Transverse colon (tissue), 4 donors: ENCODE measurements at places on chromosomes 12 and 14.

DNA sequence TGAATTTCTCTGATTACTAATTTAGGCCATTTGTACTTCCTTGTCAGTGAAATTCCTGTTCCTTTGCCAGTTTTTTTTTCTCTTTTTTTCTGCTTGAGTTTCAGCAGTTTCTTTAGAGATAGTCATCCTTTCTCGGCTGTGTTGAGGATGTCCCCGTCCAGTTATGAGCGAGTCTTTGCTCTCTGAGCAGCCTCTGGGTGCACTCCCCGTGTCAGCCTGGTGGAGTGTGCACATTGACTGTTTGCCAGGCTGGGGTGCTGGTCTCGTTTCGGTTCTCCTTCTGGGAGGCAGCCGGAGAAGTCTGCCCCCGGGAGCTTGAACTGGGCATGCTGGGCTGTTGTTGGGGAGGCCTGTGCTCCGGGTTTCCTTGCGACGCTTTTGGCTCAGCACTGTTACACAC lies 3.0 kb downstream of the PACS2 start:
- DNase-seq, result no peak

DNA sequence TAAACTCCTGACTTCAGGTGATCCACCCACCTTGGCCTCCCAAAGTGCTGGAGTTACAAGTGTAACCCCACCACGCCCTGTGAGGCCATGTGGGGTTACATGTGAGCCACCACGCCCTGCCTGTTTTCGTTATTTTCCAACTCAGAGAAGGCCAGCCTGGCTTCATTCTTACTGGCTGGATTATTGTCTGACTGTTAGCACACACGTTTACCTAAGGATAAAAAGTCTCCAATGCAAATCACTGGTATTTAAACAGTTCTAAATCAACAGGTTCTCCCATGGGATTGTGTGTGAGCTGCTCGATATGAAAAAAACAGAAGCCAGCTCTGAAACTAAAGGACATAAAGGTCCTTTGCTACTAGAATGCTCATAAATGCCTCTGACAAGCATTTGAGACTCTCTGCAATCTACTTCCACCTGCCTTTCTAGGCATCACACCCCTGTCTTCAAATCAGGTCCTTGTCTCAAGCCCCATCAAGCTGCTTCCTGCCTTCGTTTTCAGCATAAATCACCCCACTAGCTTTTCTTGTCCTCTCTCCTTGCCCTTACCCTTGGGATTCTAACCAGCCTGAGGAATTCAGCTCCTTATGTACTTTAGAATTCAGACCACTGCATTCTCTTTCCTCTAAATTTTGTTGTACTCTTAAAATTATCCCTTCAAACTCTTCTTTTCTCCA lies 265.0 kb downstream of the DUSP6 start:
- DNase-seq, result peak; percentile 10

DNA sequence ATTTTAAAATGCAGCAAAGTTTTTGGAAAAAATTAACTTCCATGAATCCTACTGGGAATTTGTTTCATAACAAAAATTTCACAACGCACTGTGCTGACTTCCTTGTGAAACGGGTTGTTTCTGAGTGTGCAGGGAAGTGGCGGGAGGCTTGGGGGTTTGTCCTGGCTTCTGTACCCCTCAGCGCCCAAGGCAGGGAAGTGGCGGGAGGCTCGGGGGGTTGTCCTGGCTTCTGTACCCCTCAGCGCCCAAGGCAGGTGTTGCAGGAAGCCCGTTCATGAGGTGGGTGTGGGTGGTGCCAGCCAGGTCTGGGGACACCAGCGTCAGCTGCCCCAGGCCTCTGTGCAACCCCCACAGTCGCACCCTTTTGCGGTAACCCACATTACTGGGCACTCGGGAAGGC lies 25.1 kb downstream of the ADGRD1 start:
- no peak for DNase-seq

GRCh38 chr14:94225460-94226378 lies 51.6 kb downstream of the PPP4R4 start:
- no peak for DNase-seq

DNA sequence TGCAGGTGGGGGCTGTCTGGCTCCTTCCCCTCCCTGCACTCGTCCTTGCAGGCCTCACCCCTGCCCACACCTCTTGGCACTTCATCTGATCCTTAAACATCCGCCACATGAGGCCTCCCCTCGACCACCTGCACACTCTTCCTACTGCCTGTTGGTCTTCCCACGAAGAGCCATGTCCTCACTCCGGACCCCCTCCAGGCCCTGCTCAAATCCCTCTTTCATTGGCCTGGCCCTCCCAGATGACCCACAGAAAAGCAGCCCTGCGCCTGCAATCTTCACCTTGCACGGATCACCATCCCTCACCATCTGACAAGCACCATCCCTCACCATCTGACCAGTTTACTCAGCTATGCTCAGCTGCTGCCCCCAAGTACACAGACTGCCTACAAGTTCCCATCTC lies 193.6 kb downstream of the BCL11B start:
- DNase-seq, result no peak

GRCh38 chr12:51818566-51819300 lies 29.8 kb downstream of the FIGNL2 start:
- DNase-seq, result no peak

- DNase-seq, result no peak
These were observed 213.3 kb downstream of the EPS8 start for GRCh38 chr12:15575671-15576541.

DNA sequence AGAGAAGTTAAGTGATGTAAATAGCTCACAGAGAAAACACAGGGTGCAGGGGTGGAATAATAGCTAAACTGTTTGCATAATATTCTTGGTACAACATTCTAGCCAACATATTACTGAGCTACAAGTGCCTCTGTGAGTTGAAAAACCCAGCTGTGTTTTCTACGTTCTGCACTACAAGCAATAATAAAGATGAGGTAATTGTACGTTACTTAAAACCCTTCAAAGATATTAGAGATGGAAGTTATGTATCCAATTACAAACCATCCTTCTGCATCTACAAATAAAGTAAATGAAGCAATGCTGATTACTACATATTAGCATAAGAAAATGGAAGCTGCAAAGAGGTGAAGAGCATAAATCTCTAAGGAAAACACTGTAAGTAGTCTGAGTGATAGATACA lies 271.4 kb downstream of the SSPN start:
- DNase-seq, result no peak

GRCh38 chr14:78010688-78011087 lies 159.5 kb upstream of the NRXN3 start:
- no peak for DNase-seq
